Stimulated activated CD4-positive, alpha-beta T cell treated with anti-CD3 and anti-CD28 coated beads, Interleukin-1b, Interleukin-23, amount 100 ng/mL, for 1 hour (primary cell): ENCODE measurements at places on chromosomes 2 and 18.

DNA sequence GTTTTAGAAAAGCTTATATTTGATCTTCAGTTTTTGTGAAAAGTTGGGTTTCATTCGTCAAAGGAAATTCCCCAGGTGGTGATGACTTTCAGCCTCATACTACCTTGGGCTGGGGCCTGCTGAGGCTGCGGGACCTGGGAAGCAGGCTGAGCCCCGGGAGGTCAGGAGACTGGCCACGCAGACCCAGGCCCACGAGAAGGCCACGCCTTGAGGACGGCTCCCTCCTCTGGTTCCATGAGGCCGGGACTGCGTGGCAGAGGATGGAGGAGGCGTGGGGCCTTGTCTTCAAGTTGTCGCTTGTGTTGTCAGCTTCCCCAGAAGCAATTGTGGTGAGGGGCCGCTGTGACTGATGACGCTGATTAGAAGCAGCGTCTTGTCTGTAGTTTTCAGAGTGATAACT is 11.8 kb downstream of the CNDP2 start:
- no peak for DNase-seq

DNA sequence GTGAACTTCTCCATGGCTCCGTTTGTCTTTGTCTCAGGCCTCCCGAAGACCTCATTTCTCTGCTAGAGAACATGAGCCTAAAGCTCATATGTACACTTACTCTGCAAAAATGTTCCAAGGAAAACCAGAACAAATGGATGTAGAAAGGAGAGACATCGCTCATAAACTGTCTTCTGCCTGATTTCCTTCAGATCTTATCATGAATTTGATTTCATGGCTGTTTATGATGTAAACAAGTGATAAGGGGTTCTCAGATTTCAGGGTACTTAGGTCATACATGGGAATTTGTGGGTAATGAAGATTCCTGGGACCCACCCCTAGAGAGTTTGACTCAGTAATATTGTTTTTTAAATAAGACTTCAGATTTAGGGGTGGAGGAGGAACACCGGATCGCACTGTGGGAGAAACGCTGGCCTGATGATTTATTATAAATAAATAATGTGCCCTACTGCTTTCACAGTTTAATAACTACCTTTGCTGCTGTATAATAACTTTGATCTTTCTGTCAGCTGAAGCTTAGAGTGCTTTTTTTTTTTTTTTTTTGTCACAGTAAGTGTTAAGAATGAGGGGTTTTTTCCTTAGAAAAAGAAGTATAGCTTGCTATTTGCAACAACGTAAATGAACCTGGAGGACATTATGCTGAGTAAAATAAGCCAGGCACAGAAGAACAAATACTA is 14.9 kb downstream of the AOX1 start:
- DNase-seq: no peak

DNA sequence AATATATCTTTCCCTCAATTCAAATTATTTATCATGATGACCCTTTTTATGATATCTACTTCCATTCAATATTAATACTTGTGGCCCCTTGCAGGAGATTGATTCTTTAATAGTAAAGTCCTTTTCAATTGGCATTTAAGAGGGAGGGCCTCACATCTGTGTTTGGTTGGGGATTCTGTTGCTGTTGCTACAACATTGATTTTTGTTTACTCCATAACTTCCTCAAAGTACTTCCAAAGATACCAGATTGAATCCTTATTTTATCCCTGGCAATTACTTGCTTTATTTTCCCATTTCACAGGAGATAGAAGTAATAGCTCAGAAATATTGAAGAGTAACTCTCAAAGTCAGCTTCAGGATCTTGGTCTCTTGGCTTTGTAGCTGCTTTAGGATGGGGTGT is 32.8 kb downstream of the MEIS1 start:
- no peak for DNase-seq

DNA sequence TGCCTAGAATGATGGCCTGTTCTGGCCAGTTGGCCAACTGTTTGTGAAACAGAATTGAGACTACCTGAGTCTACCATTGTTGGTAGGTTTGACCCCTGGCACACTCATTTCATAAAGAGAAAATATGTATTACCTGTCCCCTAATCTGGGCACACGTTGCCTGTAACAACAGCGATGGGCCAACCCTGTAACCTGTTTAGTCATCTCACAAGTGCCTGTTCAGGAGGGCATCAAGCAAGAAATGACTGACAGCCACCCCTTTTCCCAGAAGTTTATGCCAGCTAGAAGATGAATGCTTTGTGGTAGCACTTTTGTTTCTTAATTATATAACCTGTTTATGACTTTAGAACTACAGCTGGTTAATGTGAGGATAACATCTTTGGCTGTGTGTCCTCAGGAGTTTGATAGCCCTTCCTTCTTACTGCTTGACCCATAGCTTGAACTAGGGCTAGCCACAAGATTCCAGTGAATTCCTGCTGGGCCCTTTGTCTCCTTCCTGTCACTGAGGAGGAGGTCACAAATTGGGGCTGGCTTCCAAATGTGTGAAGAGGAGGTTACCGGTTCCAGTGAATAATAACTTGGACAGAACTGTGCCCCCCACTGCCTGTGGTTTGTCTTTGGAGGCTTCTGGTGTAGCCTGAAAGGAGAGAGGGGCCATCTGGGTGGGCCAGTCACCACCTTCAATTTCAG is 273.9 kb upstream of the EPAS1 start:
- no peak for DNase-seq

- DNase-seq: no peak
These were observed 105.1 kb downstream of the HNRNPLL start for GRCh38 chr2:38497670-38498037.

DNA sequence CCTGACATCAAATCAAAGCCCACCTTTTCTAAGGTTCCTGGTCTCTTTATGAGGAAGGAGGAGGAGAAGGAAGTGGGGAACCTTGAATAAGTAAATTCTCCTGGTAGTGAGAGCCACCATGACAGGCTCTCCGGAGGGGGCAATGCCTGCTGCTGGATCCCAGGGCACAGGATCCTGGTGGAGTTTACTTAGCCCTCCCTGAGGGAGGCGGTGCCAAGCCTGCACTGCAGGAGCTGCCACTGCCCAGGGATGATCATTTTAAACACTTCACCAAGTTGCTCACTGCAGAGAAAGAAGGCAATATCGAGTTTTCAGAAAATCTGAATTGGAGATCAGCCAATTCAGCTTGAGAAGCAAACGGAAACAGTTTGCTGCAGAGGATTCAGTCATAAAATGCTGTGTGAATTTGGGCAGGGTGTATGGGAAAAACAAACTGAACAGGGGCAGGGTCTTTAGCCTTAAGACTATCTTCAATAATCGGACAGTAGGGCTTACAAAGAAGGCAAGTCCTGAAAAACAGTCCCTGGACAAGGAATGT is 200.7 kb downstream of the RAD51AP2 start:
- DNase-seq: no peak

GRCh38 chr18:76545433-76546087 is 50.5 kb upstream of the ZNF516 start:
- no peak for DNase-seq

DNA sequence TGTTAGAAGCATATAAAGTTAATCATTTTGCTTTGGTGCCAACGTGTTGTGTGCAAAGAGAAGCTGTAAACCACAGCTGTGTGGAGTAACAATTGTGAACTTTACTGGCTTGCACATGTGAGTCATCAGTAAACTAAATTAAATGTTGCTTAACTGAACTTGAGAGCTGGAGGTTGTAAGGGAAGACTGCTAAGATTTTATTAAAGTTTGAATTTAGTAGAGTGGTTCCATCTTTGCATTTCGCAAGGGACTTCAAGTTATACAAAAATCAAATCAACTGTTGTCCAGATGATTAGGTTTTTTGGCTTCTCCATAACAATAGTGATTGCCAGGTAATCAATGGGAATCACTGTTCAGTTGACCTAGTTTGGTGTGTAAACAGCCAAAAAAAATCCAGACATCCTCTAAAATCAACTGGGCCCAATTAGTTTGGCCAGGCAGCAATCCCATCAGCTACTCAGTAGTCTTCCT is 247.4 kb downstream of the MYO3B start:
- DNase-seq: no peak

GRCh38 chr2:50785816-50786215 is 246.1 kb downstream of the NRXN1 start:
- no peak for DNase-seq

DNA sequence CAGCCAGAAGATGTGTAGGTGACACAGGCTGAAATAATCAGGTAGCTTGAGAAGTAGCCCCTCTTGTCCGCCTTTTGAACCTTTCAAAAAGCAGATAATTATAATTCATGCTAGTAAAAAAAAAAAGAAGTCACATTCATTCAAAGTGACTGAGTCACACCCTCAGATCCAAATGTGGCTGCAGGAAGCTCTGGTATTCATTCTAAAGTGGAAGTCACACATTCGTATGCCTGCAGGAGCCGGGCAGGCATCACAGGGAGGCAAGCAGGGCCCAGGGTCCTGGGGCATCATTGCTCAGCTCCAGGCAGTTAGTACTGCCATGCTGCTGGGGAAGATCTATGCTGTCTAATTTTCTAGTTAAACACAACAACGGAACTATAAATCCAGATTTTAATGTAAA is 21.7 kb upstream of the RAB11FIP5 start:
- DNase-seq: no peak

- no peak for DNase-seq
These were observed 273.9 kb downstream of the MYT1L start for GRCh38 chr2:2057125-2057721.

- no peak for DNase-seq
These were observed 33.6 kb downstream of the MAL start for GRCh38 chr2:95058989-95059641.

DNA sequence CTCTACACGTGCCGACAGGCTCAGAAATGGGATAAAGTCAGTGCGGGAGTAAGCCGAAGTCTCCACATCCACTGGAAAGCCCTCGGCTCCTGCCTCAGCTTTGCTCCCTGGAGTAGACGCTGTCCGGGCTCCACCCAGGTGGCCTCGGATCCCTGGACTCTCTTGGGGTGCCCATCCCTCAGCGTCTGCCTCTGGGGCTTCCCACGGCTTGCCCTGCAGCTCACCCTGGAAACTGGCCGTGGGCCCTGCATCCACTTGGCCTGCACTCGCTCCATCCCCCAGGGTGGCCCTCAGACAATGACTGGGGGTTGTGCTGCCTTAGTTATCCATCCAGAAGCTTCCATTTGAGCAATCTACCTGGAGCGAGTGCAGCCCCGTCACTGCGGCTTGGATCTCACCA is 36.2 kb upstream of the TAF1B start:
- DNase-seq: no peak

- no peak for DNase-seq
These were observed 294.6 kb upstream of the SLC14A2 start for GRCh38 chr18:45320724-45321123.

DNA sequence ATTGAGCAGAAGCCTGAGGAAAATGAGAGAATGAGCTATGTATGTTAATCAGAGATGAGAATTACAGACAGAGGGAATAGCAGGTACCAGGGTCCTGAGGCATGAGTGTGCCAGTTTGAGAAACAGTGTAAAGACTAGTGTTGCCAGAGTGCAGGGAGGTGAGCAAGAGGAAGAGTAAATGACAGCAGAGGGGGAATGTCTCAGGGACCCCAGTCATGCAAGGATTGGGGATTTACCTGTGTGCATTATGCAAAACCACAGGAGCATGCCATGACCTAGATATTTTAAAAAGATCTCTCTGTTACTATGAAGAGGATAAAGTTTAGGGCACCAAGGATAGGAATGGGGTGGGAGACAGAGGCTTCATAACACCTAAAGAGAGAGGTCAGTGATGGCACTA is 72.1 kb downstream of the TTC32 start:
- no peak for DNase-seq

DNA sequence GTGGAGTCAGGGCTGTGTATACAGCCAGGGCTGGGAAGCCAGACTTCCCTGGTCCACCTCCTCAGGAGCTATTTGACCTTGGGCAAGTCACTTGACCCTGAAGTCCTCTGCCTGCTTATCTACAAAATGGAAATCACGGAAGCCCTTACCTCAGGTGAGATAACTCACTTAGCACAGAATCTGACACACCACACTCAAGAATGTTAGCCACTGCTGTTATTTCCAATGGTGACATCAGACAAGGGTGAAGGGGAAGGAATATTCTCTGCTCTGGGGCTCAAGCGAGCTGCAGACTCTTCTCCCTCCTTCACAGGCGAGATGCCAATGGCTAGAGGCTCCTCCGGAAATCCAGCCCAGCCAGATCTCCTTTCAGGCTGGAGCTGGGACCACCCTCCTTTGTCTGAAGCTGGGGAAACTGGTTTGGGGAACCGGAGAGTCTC is 189.6 kb downstream of the HAUS1 start:
- DNase-seq: no peak

GRCh38 chr2:55395724-55396605 is 23.7 kb downstream of the CCDC88A start:
- no peak for DNase-seq

GRCh38 chr2:10762651-10763460 is 41.4 kb downstream of the ATP6V1C2 start:
- DNase-seq: no peak

GRCh38 chr2:16128746-16129610 is 188.6 kb downstream of the MYCN start:
- no peak for DNase-seq

GRCh38 chr2:18050001-18050400 is 171.5 kb downstream of the KCNS3 start:
- DNase-seq: no peak

- no peak for DNase-seq
These were observed 136.2 kb upstream of the CDCA7 start for GRCh38 chr2:173218326-173219056.

DNA sequence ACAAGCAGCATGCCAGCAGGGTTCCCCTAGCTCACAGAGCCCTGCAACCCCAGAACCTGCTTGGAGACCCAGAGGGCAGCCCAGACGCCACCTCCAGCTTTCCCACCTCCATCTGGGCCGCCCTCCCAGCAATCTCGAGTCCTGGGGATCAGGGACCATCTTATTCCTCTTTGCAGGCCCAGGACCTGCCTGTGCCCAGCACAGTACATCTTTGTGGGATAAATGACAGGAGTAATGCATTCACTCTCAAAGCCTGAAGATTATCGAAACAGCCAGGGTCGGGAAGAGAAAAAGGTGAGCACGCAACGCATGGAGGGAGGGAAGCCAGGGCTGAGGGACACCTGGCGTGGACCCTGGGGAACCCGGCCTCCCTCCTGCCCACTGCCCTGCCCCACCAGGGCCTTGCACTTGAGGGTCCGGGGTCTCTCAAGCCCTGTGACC is 144.1 kb downstream of the NDUFA10 start:
- no peak for DNase-seq

- DNase-seq: no peak
These were observed 552.9 kb downstream of the TDRD15 start for GRCh38 chr2:21676676-21677075.

DNA sequence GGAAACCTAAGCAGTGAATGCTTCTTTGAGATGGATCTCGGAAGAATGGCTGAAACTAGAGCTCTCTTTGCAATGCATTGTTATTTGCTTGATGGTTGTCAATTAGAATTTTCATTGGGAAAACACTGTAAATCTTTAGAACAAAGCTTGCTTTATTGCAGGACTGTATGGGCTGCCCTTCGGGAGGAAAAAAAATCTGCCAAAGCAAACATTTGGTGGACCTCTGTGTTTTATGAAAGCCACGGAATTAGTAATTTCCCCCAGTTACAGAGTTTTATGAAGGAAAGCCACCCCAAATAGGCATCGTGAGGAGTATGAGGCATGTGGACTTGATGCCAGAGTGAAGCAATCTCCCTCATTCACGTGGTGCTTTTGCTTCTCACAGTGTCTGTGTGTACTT is 33.5 kb downstream of the RHBDD1 start:
- DNase-seq: no peak
